ENCODE measurements at places on chromosomes 4 and X. TPM values are rescaled to one million over a fixed set of nuclear protein-coding genes. Genes with fewer than 3 reads are reported as not detected.

Gene VCX2
- not detected for total RNA-seq

Gene ZC4H2
- 25.4 TPM for total RNA-seq

Gene DCK
- total RNA-seq: 15.7 TPM

Gene XKRX
- total RNA-seq: 1.2 TPM

Gene GALNTL6
- total RNA-seq: 0.32 TPM

Gene JCHAIN
- not detected for total RNA-seq

Gene UGT8
- total RNA-seq: 24.0 TPM

Gene NLGN3
- total RNA-seq: 14.8 TPM

Gene SFRP2
- 342 TPM for total RNA-seq

Gene DMP1
- total RNA-seq: not detected

Gene PPP1R3F
- total RNA-seq: 6.8 TPM

Gene PWWP3B
- total RNA-seq: 0.86 TPM

Gene ENAM
- total RNA-seq: not detected

Gene FRAS1
- total RNA-seq: 109 TPM

Gene CSAG2
- not detected for total RNA-seq

Gene CT45A2
- total RNA-seq: not detected

Gene AR
- 10.6 TPM for total RNA-seq
